ENCODE measurements at places on chromosomes 5 and 9. TPM values are rescaled to one million over a fixed set of nuclear protein-coding genes. Genes with fewer than 3 reads are reported as not detected.

GRCh38 chr9:123631862-123632261 lies 275.9 kb downstream of the CRB2 start:
- DNase-seq = no peak

- DNase-seq = no peak
Measured at GRCh38 chr5:15539951-15540350, 40.0 kb downstream of the FBXL7 start.

GRCh38 chr9:6512085-6512657 lies 99.2 kb downstream of the UHRF2 start:
- DNase-seq = no peak

DNA sequence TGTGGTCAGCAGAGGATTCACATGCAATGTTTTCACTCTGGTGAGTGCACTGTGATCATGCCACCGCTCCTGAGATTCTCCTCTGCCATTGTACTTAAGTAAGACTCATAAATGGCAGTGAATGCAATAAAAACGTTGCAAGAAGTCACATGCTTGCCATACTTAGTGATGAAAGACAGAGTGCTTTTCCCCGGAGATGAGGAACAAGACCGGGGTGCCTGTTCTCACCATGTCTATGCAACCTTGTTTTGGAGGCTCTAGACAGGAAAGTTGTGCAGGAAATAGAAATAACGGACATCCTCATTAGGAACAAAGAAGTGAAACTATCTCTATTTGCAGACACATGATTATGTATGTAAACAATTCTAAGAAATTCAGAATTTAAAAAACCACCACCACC lies 84.7 kb upstream of the IRX2 start:
- DNase-seq = no peak

DNA sequence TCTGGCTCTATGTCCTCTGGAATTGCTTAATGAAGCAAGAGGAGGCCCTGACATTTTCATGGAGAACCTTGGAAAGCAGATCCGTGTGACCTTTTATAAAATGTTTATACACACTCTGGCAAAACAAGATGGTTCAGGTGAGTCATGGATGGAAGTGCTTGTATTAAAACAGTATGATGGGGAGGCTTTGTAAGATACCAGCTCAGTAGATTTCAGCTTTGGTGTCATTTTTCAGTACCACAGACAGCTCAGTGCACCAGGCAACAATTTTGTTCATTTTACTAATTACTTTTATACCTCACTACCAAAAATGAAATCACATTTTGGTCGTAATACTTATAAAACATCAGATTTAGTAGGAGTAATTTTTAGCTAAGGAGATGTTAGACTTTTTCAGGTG lies 5.2 kb downstream of the KCNN2 start:
- DNase-seq = no peak

DNA sequence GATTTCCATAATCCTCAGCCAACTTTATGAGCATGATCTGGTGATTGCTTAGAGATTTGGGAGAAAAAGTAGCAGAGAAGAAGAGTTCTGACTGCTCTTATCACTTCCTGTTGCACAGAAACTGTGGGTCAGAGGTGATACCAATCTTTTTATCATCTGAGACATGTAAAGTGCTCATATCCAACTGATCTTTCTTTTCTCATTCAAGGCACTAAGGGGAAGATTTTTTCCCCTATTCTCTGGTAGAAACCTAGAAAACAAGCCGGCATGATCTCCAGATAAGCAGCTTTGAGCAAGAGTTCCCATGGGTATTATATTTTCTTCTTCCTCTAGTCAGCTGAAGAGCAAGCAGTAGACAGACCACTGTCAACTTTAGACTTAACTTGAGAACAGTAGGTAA lies 29.0 kb upstream of the GPR150 start:
- no peak for DNase-seq

DNA sequence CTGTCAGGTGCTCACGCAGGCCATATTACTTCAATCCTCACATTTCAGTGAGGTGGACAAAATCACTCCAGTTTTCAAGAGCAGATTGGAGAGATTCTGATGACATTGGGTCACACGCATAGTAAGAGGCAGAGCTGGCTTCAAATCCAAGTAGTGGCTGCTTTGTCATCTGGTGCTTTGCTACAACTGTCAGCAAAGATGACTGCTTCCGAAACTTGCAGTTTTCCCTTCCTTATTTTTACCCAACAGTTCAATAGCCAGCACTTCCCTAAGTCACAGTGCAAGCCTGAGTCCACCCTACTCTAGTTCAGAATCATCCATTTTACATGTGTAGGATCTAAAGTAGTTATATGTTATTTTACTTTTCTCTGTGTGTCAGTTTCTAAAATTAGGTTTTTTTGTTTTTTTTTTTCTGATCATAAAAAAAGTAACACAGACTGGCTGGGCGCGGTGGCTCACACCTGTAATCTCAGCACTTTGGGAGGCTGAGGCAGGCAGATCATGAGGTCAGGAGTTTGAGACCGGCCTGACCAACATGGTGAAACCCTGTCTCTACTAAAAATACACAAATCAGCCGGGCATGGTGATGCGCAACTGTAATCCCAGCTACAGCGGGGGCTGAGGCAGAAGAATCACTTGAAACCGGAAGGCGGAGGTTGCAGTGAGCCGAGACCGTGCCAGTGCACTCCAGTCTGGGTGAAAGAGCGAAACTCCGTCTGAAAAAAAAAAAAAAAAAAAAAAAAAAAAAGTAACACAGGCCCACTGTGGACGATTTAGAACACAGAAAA lies 49.6 kb downstream of the ANKDD1B start:
- DNase-seq = no peak

Gene AIF1L
- 95.1 TPM for total RNA-seq

- DNase-seq = peak; percentile 23
Measured at GRCh38 chr5:169945831-169946261, 34.4 kb downstream of the INSYN2B start.

DNA sequence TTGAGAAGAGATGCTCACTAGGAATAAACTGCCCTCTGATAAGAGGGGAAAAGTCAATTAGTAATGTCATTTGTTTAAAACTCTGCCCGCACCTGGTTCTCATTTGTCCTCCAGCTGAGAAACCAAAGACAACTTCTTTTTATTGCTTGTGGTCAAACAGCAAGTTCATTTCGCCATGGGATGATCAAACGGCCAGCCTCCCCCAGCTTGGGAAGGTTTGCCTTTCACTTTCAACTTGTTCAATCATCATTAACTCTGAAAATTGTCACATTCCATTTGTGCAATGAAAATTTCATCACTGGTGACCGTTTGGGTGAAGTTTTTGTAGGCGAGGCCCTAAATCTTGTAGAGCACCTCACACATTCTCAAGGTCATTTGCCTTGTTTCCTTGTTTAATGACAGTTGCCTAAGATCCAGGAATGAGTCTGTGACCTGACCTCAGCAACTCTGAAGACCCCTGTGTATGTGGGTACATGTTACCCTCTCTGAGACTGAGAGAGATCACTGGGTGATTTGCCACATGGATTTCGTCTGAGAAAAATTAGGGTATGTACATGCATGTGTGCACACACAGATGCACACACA lies 117.7 kb downstream of the MARCHF3 start:
- DNase-seq = no peak

GRCh38 chr5:180688330-180689070 lies 39.1 kb upstream of the FLT4 start:
- no peak for DNase-seq

Gene IL4
- not detected for total RNA-seq

- DNase-seq = peak; percentile 62
Measured at GRCh38 chr5:137778772-137779564, 24.8 kb upstream of the HNRNPA0 start.

Gene NAIP
- total RNA-seq = 7.7 TPM

GRCh38 chr5:157593052-157593757 lies 17.6 kb upstream of the ADAM19 start:
- no peak for DNase-seq

Gene FOXD4L4
- 0.15 TPM for total RNA-seq

DNA sequence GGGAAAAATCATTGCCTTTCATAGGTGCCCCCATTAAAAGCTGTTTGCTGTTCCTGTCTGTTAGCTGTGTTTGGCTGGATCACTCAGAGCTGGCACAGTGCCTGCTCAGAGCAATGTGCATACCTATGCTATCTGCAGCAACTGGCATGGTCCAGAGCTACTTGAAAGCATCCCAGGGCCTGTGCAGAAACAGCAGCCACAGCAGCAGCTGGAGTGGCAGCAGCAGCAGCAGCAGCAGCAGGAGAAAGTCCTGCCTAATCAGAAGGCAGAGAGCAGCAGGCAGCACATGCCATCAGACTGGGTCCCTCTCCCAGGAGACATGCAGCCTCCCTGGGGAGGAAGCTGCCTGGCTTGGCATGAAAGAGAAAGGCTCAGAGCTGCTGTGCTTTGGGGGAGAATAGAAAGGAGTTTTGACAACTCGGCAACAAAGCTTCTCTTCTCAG lies 243.8 kb upstream of the WWC1 start:
- DNase-seq = peak; percentile 44

- no peak for DNase-seq
Measured at GRCh38 chr5:4079831-4080230, 484.2 kb downstream of the IRX1 start.

DNA sequence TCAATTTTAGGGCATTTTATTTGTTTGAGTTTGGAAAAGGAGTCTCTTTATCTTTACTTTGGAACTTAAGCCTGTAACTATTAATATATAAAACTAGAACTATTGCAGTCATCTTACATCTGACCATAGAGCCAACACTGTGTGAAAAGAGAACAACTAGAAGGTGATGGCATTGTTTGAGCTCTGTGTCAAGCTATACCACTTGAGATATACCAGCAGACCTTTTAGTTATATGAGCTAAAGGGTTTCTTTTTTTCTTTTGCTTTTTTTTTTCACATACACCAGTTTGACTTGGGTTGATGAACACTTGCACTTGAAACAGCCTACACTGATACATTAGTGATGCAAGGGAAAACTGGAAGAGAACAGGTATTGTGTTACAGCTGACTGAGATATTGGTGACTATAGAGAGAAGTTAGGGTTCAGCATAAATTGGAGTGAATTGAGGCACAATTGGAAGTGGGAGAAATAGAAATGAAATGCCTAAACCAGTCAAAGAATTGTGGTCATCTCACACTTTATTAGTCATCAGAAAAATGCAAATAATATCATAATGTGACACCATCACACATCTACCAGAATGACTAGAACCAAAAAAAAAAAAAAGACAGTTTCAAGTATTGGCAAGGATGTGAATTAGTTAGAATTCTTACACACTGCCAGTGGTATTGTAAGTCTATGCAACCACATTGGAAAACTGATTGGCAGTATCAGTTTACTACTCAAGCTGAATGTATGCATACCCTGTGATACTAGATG lies 60.9 kb downstream of the ADRB2 start:
- no peak for DNase-seq

GRCh38 chr5:17697671-17698070 lies 63.4 kb downstream of the TAF11L14 start:
- DNase-seq = no peak

GRCh38 chr5:126509339-126509738 lies 85.7 kb downstream of the ALDH7A1 start:
- no peak for DNase-seq

Gene WDR31
- 3.2 TPM for total RNA-seq

DNA sequence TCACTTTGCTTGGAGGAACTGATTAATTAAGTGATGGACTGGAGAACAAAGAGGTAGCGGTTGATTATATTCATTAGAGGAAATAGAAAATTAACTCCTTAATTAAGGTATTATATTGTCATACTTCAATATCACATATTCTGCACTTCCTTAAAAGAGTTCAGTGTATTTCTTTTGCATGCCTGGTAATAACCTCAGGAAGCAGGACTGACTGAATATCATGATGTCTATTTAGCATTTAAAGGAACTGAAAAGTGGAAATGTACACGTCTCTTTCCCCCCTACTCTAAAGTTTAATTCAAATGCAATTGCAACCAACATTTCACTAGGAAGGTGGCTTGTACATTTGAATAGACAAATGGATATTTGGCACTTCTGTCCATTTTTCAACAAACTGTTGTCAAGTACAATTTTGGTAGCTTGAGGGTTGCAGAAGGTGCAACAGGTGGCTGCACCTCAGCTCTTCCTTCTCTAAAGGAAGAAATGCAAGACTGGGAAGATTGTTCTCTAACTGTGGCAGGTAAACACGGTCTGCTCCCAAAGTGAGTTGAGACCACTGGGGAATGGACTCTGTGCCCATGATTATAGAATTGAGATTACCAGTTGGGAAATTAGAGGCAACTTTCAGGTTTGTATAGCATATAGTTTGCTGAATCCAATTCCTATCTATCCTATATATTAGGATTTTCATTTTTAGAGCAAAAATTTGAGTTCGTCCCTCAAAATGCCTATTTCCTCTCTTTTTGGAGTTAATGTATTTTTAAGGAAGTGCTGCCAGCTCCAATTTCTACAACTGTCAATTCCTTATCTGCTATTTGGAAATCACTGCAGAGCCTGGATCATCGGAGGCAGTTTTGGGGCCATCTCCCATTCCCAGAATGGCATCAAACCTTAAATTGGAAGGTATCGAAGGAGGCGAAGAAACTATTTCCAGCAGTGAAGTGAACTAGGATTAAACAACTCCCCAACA lies 98.9 kb upstream of the TAF11L2 start:
- no peak for DNase-seq

Gene POLE3
- total RNA-seq = 48.2 TPM

DNA sequence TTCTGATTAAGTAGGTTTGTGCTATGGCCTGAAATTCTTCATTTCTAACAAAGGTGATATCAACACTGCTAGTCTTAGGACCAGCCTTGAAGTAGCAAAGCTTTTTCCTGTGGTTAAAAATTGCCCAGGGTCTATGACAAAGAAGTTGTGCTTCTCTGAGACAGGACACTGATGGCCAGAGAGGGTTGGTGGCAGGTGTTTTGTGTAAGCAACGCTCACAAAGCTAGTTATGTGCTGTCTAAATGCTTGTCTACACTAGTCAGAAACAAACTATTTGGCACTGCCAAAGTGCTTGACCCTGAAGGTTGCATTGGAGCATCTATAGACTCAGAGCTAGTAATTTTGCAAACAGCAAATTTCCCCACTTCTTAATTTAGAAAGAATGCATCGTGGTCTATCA lies 44.1 kb upstream of the SELENOP start:
- DNase-seq = no peak

DNA sequence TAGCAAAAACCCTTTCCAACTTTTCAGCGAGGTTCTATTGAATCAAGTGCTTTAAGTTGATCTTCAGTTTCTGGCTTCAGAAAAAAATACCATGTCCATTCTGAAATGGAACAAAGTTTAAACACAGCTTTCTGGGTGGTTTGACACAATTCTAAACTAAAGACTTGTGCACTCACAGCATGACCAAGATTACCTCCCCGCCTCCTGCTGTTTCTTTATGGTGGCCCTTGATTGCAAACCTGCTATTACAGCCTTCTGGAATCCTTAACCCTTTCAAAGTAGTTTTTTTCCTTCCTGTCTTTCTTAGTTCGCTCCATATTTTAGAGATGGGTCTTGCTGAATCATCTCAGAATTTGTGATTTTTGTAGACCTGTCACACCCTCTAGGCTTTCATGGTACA lies 135.9 kb upstream of the FBN2 start:
- DNase-seq = peak; percentile 77

Gene C5orf34
- total RNA-seq = 17.2 TPM

- DNase-seq = no peak
Measured at GRCh38 chr9:84613431-84613830, 56.1 kb upstream of the NTRK2 start.

GRCh38 chr5:133401731-133402347 lies 210.5 kb downstream of the FSTL4 start:
- no peak for DNase-seq

Gene SLC4A9
- not detected for total RNA-seq

Gene HEXB
- 65.6 TPM for total RNA-seq
